ENCODE measurements at places on chromosomes 5 and 9.
A peak's percentile ranks its signal among the peaks of the same experiment; 100 is the strongest.

DNA sequence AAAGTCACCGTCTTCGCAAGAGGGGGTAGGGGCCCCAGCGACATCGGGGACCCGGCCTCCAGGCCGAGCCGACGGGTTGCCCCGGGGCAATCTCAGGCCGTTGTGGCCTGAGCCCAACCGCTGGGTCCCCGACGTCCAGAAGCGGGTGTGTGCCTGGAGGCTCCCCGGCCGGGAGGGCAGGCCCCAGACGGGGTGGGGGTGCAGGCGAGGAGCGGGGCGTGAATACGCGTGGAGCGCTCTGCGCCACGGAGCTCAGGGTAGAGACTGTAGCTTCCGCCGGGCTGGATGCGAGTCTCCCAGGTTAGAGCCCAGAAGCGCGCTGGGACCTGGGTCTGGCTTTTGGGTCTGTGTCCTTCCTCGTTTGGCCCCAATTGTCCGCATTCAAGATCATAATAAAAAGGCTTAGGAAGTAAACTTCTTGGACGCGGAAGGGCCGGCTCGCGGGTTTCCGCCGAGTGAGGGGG lies 3.5 kb downstream of the BARX1 start:
- no peak for DNase-seq

DNA sequence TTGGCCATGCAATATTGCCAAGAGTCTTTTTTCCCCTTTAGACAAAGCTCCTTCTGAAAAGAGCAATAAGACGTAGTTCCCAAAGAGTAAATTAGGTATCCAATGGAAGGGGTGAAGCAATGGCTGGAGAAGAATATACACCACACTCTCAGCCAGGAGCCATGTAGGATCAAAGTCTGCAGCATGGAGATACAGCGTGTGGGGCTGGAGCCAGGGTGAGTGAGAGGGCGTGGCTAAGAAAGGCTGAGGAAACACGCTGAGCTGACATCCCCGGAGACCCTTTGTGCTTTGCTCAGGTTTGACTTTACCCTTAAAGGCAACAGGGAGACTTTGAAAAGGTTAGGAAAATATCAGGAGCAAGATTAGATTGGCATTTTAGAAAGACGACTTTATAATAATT lies 87.1 kb upstream of the ELL2 start:
- DNase-seq, result peak; percentile 12

DNA sequence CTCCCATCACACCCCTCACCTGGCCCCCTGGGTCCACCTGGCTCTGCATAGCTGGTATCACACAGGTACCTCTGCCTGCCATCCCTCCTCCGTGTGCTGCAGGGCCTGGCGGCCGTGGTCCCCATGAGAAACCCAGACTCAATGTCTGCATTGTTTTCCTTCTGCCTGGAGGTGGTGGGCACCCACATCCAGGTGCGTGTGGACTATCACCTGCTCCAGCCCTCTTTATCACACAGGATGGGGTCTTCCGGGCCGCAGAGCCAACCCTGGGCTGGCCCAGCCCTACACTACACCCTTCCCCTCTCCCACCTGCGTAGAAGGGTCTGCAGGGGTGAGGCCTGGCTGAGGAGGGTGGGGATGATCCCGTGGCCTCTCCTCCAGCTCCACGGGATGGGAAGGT lies 7.0 kb upstream of the FUT7 start:
- DNase-seq, result no peak

DNA sequence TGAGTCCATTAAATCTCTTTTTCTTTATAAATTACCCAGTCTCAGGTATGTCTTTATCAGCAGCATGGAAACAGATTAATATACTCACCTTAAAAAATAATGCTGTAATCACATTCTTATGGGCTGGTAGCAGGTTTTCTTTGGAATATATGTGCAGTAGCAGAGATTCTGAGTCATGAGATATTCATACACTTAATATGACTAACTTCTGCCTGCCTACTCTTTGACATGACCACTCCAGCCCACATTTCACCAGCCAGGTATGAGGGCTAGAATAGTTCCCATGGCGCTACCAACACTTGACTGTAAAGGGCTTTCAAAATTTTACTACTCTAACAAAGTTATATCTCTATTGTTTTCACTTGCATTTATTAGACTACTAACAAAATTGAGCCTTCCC lies 74.1 kb upstream of the GHR start:
- no peak for DNase-seq

- no peak for DNase-seq
These were observed 284.5 kb upstream of the NUDT12 start for GRCh38 chr5:103847060-103847459.

- peak; percentile 42 for DNase-seq
These were observed 496 bp downstream of the MAPK9 start for GRCh38 chr5:180291234-180291940.

- no peak for DNase-seq
These were observed 33.3 kb downstream of the NKX2-5 start for GRCh38 chr5:173201636-173202265.

DNA sequence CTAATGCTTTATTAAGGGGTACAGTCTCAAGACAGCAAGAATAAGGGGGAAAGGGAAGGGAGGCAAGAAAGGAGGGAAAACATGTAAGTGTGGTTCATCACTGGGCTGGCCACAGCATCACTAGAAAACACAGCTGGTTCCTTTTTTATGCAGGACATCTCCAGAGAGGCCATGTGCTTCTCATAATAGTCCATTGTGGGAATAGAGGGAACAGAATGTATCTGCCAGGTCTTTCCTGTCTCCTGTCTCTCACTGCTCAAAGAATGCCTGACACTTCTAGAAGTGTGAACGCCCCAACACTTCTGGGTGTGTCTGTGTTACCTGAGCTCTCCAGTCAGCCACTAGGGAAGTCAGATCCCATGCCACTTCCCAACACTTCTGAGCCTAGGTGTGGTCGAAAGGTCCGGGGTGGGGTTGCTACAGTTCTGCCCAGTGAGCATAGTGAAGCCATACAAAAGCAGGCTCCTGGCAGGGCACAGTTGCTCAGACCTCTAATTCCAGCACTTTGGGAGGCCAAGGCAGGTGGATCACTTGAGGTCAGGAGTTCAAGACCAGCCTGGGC lies 255.6 kb upstream of the SLC30A5 start:
- no peak for DNase-seq

GRCh38 chr5:159781626-159782157 lies 134.6 kb upstream of the ADRA1B start:
- no peak for DNase-seq

DNA sequence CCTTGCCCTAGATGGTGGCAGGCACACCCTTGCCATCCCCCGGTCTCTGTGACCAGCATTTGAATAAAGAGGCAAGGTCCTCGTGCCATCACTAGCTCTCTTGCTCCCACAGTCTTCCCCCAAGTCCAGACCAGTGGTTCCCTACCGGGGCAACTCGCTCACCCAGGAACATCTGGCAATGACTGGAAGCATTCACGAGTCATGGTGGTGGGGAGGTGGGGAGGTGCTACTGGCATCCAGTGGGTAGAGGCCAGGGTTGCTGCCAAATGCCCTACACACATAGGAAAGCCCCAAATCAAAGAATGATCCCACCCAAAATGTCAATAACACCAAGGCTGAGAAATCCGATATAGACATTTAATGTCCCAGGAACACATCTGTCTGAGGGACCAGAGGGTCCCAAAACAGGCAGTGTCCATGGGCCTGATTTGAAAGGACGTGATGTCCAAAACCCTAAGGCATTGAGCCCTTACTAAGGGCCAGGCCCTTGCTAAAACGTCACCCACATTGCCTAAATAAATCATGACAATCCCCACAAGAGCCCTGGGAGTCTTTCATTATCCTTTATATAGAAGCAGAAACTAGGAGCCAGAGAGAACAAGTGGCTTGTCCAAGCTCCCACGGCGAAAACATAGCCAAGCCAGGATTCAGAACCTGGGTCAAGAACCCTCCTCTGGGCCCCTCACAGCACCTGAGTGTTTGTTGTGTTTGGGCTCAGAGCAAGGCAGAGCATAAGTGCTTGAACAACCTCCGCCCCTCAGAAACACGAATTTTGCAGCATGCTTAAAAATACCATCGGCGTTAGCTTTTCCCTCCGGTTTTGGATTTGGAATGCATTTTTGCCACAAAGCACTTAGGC lies 119.3 kb upstream of the WWC1 start:
- no peak for DNase-seq

- DNase-seq, result peak; percentile 6
These were observed 569.9 kb downstream of the RAB3C start for GRCh38 chr5:59152701-59153245.

GRCh38 chr5:42666869-42667268 lies 89.7 kb upstream of the CCDC152 start:
- DNase-seq, result no peak

DNA sequence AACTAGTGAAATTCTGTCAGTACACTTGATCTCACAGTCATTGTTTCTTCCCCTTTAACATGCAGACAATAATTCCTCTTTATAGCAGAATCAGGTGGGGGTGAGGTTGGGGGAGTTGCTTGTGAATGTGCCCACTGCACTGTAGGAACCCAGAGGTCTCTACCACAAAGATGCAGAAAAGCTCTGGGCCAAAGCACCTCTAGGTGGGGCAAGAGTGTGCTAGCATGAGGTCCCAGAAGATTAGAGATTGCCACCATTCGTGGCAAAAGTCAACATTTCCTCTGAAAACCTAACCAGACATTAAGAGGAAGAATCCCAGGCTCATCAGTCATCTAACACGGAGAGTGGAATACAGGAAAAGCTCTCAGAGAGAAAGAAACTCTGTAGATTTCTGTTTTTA lies 74.5 kb downstream of the PTCD2 start:
- peak; percentile 77 for DNase-seq

GRCh38 chr9:113614843-113615648 lies 151.5 kb downstream of the RGS3 start:
- peak; percentile 36 for DNase-seq

- no peak for DNase-seq
These were observed 7.4 kb upstream of the ADAM19 start for GRCh38 chr5:157582731-157583620.

DNA sequence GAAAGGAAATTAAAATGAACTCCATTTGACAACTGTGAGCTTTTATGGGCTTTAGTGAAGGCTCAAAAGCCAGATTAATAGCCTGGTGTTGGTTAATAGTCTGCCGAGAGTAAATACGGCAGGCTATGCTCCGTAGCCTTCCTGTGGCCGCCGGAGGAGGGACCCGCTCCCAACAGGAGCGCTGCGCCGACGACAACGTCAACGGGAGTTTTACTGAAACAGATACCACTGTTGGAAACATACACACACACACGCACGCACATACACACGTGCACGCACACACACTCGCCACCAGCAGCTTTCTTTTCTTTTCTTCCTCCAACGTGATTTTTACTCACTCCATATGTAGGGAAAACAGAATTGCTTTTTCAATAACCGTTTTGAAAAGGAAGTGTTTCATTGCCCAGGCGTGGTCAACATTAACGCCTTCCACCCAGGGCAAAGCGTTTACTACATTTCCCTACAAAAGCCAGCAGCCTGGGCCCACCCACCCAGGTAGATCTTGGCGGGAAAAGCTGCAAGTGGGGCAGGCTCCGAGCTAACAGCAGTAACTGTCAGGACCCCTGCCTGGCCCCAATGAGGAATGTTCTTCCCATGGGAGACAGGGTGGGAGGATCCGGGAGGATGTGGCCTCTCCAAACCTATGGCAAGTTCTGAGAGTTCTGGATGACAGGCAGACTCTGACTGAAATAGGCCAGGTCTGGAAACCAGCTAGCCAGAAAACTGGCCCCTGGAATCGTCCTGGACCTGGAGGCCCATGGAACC lies 72.3 kb downstream of the PAX5 start:
- DNase-seq, result no peak

GRCh38 chr5:73615085-73615484 lies 10.9 kb upstream of the ARHGEF28 start:
- no peak for DNase-seq

GRCh38 chr9:122051351-122052321 lies 41.5 kb downstream of the TTLL11 start:
- peak; percentile 7 for DNase-seq

- DNase-seq, result no peak
These were observed 140.6 kb upstream of the PUM3 start for GRCh38 chr9:2984491-2984890.

DNA sequence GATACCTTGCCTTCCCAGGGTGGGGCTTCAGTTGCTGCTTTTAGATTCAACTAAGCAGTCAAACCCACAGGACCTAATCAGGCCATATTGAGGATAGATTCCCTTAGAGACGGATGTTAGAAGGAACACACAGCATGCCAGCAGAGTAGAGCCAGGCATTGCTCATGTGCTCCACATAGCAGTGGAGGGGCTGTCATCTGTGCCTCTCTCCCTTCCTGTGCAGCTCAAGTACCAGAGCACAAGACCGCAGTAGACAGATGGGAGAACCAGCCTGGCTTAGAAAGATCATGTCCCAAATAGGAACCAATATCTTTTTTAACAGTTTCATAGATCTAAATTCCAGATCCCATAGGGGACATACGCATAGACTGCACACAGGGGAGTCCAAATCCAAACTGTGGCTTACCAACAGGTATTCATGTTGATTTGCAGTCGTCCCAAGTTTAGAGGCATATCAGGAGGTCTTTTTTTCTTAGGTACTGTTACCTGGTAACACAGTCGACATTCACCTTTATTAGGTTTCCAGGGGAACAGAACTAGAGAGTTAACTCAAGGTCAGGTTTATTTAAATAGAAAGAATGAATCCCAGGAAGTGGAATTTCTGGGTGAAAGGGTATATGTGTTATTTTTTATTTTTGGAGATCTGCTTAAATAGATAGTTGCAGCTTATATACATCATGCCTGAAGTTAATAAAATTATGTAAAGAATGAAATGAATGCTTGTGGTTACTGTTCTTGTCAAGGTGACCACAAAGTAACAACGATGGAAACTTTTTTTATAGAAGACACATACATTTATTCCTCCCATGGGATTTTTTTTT lies 43.5 kb upstream of the PCAT7 start:
- DNase-seq, result peak; percentile 1

DNA sequence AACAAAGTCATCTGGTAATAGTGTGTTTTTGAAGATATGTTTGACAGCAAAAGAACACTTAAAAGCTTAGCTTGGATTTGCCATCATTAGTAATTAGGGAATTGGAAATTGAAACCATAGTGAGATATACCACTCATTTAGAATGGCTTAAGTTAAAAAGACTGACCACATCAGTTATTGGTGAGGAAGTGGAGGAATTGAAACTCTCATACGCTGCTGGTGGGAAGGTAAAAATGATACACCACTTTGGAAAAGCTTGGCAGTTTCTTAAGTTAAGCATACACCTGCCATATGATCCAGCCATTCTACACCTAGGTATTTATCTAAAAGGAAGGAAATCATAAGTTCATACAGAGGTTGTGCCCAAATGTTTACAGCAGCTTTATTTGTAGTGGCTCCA lies 213.2 kb downstream of the TRIO start:
- no peak for DNase-seq

All from NB4 (cell line).